ENCODE measurements at places on chromosomes 2 and 18.

GRCh38 chr2:186734957-186735734 is 41.3 kb downstream of the FAM171B start:
- no peak for DNase-seq

DNA sequence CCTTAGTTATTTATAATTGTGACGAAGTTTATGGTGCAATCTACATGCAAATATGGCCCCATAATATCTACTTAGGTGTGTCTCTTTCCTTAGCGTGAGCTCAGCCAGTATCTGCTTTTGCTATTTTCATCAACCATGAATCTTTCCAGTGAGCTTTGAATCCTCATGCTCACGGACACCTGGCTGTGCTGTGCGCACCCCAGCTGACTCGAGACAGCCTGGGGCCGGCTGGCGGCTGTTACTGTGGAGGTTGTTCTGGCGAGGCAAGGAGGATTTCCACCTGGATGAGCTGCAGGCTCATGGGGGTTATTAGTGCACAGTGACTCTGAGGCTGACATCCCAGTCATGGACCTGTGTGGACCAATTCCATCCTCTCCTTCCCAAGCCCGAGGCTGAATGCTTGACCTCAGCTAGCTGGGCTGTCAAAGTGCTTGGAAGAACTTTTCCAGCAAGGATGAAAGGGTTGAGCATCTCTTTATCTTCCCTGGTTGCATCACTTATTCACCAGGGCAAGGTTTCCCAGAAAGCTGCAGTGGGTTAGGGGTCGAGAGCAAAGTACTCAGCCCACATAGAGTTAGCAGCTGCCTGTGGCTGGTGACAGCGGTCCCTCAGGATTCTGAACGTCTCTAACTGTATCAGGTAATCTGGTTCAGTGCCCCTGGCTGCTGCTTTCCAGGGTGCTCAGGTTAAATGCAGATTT is 141.7 kb downstream of the ARL4C start:
- no peak for DNase-seq

DNA sequence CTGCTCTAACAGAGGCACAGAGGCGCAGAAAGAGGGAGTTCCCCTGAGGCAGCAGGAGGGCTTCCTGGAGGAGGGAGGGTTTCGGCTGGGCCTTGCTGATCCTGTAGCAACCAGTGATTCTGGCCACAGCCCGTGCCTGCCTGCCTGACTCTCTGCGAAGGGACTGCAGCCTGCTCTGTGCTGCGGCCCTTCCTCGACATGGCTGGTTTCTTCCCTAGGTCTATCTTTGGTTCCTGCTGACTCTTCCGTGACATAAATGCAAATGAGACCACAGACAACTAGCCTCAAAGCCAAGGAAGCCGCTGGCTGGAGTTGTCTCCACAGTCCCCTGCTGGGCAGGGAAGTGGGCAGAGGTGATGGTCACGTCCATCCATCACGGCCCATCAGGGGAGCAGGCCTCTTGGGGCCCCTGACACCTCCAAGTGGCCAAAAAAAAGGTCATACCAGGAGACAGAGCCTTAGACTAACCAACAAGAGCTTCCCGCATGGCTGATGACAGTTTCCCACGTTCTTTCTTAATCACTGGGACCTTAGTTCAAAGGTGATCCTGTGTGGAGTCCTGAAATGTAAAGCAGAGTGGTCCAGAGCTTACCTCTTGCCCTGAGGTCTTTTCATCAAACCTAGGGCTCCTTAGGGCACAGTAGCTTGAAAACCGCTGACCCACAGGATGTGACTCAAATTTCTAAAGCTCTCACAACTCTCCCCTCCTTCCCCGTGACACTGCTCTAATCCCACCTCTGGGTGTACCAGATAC is 55.3 kb downstream of the HS1BP3 start:
- DNase-seq = no peak

- no peak for DNase-seq
These were observed 8.8 kb downstream of the PPM1G start for GRCh38 chr2:27400348-27401135.

Measured in CD4-positive, alpha-beta T cell treated with Interleukin-4 for 4 hours (primary cell).